ENCODE measurements at places on chromosomes 3 and 15.

DNA sequence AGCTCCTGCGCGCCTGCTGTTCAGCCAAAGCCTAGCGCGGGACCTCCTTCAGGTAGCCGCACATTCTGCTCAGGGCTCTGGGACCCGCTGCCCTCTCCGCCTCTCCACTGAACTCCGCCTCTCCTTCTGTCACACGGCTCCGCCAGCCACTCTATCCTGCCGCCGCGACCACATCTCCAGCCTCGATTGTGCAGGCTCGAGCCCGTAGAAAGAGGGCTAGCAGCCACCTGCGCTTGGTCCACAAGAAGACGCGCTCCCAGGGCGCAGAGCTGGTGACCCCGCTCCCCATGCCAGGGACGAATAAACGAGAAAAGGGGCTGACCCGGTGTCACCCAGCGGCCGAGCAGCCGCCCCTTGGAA lies 1.1 kb upstream of the VIPR1 start:
- peak; percentile 44 for DNase-seq

- DNase-seq, result no peak
Measured at GRCh38 chr3:198092276-198092675, 132.3 kb downstream of the LMLN start.

GRCh38 chr3:87435926-87436620 lies 159.7 kb upstream of the POU1F1 start:
- no peak for DNase-seq

- DNase-seq, result peak; percentile 63
Measured at GRCh38 chr15:99249270-99249841, at the start of gene TTC23. TSS of gene TTC23 (minus strand) at chr15:99249581. CDS start at chr15:99228712, 20,869 bp downstream.

- DNase-seq, result no peak
Measured at GRCh38 chr3:32423534-32423933, 31.9 kb downstream of the CMTM7 start.

GRCh38 chr15:73935547-73935946 lies 9.3 kb downstream of the LOXL1 start:
- DNase-seq, result no peak

GRCh38 chr3:27079427-27080257 lies 289.5 kb downstream of the NEK10 start:
- DNase-seq, result no peak

- no peak for DNase-seq
Measured at GRCh38 chr3:12753275-12754028, 5.6 kb downstream of the TMEM40 start.

DNA sequence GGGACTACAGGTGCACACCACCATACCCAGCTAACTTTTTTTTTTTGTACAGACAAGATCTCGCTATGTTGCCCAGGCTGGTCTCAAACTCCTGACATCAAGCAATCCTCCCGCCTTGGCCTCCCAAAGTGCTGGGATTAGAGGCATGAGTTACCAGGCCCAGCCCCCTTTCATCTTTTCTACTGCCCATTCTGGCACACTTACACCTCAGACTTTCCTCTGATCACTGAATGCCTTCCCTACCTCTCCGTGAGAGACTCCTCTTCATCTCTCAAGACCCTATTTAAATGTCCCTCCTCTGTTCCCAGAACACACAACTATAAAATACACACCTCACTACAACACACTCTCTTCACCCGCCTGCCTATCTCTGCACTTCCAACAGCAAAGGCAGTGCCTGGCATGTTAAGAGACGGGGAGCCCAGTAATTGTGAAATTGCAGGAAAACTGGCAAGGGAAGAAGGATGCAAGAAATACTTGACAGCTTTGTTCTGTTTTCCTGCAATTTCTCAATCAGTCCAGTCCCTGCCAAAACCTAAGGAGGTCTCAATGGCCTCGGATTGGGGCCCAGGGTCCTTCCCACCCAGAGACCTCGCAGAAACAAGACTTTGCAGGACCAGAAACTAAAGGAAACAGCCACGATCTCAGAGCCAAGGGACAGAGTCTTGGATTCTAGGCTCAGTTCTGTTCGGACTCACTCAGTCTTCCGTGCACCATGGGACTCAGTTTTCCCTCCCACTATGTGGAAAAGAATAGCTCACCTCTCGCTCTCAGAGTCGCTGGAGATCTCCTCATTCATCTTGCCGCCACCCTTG lies 849 bp downstream of the RRP9 start:
- DNase-seq, result no peak

GRCh38 chr3:63328365-63328764 lies 50.3 kb downstream of the SYNPR start:
- no peak for DNase-seq

GRCh38 chr15:52673312-52673711 lies 5.9 kb downstream of the ATOSA start:
- DNase-seq, result no peak

- DNase-seq, result peak; percentile 16
Measured at GRCh38 chr3:62923066-62923465, 47.9 kb upstream of the CADPS start.

DNA sequence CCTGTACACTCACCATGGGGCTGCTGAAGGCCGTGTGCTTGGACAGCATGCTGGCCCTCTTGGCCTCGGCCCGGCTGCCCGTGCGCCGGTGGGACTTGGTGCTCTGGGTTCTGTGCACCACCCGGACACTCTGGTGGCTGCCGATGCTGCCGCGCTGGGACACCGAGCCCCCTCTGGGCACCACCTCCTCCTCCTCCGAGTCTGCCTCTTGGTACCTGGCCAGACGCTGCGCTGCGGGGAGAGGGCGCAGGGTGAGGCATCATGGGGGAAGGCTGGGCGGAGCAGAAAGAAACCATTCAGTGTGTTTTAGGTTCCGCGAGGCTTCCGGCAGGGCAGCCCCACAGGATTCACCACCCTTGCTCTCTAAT lies 145.0 kb downstream of the ATP10A start:
- no peak for DNase-seq

DNA sequence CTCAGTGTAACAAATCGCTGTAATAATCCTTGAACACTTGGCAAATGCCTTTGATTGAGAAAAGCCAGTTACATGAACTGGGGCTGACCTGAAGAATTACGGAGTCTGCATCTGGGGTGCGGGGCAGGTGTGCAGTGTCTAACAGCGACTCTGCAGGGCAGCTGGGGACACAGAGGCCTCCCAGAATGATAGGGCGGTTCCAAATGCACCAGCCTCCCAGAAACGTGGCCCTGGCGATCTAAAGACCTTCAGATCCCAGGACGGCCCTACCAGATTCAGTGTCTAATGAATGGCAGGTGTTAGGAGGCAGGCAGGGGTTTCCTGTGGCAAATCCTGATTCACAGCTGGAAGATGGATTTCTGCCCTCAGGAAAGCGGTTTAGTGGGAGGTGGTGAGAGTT lies 100.5 kb upstream of the RGMA start:
- DNase-seq, result no peak

DNA sequence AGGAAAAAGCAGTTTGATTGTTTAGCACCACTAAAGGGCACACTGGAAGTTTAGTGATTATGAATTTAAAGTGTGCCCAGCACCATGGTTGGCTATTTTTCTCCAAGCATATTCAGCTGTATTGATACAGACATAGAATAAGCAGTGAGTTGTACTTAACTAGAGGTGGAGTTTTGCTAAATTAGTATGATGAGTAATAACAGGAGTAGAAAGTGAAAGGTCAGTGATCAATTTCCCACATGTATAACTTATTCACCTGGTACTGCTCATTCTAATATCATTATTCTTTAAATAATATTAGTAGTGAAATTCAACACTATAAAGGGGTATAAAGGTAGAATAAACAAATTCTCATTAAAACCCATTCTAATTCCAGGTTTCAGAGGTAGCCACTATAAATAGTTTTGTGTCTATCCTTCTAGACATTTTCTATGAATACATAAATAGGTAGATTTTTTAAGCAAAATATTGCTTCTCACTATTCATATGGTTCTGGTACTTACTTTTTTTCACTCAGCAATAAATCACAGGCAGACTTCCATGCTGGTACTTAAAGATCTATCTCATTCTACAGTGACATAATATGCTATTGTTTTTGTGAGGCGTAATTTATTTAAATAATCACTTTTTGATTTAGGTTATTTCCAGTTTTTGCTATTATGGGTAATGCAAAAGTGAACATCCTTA lies 732.9 kb downstream of the VGLL3 start:
- DNase-seq, result no peak

DNA sequence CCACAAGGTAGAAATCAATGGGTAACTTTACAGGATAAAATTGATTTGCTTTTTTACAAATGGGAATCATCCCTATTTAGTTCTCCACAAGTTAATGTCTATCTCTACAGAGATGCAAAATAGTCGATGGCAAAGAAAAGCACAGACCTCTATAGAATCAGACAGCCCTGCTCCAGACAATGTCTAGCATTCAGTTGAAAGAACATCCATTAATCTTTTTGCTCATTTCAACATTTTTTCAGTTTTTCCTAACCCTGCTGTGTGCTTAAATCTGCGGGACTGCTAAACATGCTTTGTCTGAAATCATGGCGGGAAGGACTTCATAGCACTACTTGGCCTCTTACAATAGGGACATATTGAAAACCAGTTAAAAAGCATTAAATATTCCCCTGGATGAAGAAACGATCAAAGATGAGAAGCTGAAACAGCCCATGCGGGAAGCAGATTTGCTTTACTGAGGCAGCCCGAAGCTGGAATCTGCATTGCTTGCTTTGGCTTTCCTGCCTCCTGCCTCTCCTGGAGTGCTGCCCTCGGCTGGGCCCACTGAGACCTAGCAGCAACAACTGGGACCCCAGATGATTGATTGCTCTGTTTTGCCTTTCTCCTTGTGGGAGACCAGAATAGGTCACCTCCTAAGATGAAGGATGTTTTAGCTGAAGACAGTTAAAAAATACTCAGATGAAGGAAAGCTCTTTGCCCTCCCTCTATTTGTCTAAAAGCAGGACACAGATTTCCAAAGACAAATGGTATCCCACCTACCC lies 38.5 kb upstream of the RASGRP1 start:
- no peak for DNase-seq

DNA sequence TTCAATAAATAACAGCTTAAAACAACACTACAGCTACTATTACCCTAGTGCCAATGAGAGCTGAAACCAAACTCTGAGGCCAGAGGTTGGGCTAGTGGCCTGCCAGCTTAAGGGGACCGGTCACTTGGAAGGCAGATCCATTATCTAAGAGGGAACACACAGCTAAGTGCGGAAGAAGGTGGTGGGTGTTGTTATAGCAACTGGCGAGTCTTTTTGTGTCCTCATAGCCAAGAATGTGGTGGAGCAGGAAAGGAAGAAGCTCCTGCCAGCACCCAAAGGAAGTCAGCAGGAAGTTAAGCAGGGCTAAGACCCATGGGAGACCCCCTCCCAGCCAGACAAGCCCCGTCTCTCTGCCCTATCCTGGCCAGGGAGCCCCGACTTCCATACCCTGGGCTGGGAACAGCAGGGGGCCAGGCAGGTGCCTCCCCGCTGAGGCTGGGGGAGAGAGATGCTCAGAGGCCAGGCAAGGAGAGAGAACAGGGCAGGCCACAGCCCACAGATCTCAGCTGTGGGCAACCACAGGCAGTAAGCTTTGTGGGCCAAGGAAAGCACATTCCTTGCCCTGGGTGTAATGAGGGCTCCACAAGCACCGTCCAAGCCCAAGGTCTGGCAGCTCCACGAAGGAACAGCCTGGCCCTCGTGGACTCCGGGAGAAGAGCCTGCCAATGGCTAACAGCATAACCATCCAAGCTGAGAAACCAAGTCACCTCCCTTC lies 34.0 kb upstream of the HRH1 start:
- DNase-seq, result no peak

DNA sequence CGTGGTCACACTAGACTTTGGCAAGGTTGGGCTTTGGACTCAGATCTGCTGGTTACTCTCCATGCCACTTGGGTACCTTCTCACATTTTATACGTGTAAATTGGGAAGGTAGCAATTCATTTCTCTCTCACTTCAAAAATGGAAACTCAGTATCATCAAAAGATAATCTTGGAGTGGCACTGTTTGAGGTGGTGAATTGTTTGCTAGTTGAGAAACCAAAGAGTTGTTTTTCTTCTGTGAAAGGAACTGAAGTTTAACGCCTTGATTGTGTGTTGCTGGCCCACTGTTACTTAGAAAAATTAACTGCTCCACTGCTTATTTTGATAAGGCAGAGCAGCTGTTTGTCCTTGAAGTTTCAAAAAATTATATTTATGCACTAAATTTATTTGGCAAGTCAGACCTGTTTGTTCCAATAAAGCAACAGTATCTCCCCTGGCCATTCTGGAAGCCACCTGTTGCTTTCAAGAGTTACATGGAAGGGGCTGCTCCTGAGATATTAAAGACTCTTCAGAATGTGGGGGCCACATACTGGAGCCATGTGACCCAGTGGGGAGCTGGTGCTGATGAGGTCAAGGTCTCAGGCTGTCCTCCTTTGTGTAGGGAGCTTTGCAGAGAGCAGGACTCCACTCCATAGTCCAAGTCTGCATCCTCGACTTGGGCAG lies 16.2 kb downstream of the PLCL2 start:
- no peak for DNase-seq

GRCh38 chr15:25901811-25902605 lies 38.9 kb upstream of the ATP10A start:
- DNase-seq, result no peak

DNA sequence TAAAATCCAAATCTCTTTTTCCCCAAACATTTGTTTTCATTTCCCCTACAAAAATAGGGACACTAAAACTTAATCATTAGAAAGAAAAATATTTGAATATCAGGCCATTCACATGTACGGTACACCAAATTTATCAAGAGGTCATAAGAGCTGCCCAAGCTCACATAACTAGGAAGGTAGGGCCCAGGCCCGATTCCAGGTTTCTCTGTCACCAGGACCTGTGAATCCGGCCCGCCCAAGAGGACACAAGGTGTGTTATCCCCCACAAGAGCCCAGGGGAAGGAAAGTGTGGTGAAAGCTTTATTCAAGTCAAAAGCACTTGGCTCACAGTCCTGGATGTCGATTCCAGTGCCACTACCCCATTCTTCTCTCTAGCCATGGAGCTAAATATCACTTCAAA lies 130.6 kb downstream of the DMXL2 start:
- DNase-seq, result no peak

- no peak for DNase-seq
Measured at GRCh38 chr3:127457094-127457475, 133.4 kb downstream of the TPRA1 start.

DNA sequence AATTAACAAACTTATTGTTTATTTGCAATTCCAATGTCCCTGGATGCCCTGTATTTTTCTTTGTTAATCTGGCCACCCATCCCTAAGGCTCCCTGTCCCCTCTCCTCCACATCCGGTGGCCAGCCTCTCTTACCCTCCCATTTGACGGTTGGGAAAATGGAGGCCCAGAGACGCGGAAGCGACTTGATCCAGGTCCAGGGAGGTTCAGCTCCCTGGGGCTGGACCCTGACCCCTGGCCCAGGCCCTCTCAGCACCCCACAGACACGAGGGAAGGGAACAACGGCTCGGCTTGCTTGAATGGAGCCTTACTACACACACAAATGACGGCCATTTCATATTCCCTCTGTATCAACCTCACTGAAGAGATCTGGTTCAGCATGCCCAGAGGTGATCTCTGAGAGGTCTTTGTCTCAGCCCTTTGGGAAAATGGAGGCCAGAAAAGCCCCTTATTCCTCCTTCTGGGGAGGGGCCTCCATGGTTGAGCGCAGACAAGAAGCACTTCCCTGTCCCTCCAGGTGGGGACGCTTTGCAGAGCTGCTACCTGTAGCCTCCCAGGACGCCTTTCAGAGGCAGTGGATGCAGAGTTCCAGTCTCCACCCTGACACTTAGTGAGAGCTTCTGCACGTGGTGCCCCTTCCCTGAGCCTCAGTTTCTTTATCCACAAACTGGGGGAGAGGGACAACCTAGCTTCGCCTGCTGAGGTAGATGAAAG lies 82.1 kb downstream of the ATP2B2 start:
- no peak for DNase-seq

All from HuH-7 (cell line).